ENCODE measurements at places on chromosomes 2 and 18.

- no peak for DNase-seq
These were observed 40.2 kb downstream of the MYOM1 start for GRCh38 chr18:3179430-3180089.

- DNase-seq: no peak
These were observed 165.1 kb upstream of the TPO start for GRCh38 chr2:1248187-1248586.

DNA sequence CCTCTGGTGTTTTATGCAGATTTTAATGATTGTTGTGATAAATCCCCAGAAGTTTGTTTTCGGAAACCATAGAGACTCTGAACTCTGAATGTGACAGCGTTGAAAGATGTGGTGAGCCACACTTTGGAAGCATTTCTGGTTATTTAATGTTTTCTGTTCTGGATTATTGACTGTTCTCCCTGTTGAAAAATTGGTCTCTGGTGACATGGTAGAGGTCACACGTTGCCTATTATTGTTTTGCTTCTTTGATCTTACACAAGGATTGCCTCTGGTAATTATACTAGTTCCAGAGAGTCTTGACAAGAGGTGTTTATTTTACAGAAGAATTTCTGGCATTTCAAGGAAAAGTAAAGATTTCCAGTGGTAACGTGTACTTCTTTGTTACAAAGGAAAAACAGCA, 127.1 kb downstream of the GREB1L start:
- no peak for DNase-seq

DNA sequence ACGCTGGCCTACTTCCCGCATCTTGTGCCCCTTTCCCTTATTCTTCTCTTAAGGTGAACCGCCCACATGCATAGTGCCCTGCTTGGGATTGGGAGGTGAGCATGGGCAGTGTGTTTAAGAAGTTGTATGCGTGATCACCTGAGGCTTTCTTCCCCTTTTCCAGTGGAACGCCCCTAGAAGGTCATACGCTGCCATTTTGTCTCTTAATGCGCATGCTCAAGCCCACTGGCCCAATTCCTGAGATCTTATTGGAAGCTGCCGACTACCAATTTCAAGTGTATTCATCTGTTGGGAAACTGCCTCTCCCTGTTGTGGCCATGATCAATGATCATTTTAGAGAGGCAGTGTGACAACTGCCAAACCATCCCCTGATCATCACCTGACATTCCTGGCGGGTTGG, 3.3 kb upstream of the CETN1 start:
- no peak for DNase-seq

- no peak for DNase-seq
These were observed 27.0 kb downstream of the TFCP2L1 start for GRCh38 chr2:121258051-121258450.

GRCh38 chr2:190121971-190122370, 59.4 kb upstream of the MSTN start:
- DNase-seq: no peak

DNA sequence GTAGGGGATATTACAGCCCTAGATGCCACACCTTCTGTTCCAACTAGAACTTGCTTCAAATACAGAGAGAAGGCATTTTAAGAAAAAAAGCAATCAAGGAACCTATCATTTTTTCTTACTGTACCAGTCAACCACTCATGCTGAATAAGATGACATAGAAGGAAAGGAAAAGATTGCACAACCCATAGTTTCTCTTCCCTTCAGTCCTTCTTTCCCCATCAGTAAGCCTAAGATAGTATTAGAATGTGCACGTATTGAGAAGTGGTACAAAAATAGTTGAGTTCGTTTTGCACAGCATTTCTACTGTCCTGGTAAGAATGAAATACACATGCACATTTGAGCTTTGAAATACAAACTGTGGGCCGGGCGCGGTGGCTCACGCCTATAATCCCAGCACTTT, 27.0 kb upstream of the HK2 start:
- DNase-seq: no peak

- no peak for DNase-seq
These were observed 422.0 kb downstream of the GALR1 start for GRCh38 chr18:77671456-77672167.

GRCh38 chr2:218979846-218980734, 4.9 kb downstream of the FEV start:
- DNase-seq: peak; percentile 49

- no peak for DNase-seq
These were observed 148.0 kb upstream of the SLC14A2 start for GRCh38 chr18:45467293-45467692.

GRCh38 chr2:167592441-167592840, 655.0 kb downstream of the STK39 start:
- DNase-seq: no peak

GRCh38 chr2:30235859-30236535, 4.7 kb downstream of the LBH start:
- DNase-seq: no peak

- no peak for DNase-seq
These were observed 204.4 kb upstream of the RASGRP3 start for GRCh38 chr2:33272001-33272400.

- no peak for DNase-seq
These were observed 14.9 kb upstream of the LCT start for GRCh38 chr2:135851858-135852257.

DNA sequence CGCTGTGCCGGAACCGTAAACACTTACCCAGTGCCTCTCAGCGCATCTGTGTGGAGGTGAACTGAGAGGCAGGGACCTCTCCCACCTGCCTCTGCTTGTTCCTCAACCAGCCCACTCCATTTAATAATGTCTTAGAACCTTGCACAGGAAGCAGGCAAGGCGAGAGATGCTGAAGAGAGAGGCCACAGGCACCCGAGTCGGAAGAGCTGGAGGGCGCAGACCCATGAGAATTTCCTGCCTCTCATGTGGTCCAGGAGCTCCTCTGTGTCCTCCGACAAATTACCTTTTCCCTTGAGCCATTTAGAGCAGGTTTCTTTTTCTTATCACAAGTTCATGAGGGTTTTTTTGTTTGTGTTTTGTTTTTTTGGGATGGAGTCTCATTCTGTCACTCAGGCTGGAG, 4.9 kb upstream of the RFX8 start:
- no peak for DNase-seq

GRCh38 chr18:23981369-23981980, 33.1 kb upstream of the TTC39C start:
- no peak for DNase-seq

- no peak for DNase-seq
These were observed 1.2 kb downstream of the REV1 start for GRCh38 chr2:99488539-99489062.

- DNase-seq: no peak
These were observed 68.7 kb upstream of the STK39 start for GRCh38 chr2:168316073-168316440.

DNA sequence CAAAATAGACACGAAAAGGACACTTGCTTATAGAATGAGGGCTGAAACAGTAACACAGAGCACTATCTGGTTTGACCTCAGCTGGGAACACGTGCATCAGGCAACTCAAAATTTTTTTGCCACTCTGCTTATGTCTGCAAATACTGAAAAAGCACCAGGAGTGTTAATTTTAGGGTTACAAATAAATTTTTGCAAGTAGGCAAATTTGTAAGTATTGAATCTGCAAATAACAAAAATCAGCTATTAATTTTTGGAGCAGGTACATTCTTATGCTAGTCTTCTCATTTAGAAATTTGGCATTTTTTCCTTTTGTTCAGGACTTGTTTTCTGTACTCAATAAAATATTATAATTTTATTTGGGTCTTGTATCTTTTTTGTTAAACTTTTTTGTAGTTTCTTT, 29.7 kb downstream of the DYTN start:
- no peak for DNase-seq

DNA sequence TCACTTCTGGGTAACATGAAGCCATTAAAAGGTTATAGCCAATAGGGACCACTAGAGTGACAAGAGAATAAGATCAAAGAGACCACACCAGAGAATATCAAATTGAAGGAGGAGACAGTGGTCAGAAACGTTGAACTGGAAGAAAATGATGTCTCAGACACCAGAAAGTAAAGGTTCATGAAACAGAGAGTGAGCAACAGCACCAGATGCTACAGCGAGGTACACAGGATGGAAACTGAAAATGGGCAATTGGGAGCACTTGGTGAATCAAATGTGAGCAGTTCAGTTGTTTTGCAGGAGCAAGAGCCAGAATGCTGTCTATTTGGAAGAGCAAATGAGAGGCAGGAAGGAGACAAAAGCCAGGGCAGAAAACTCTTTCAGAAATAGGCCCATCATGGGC, 162.6 kb downstream of the SS18 start:
- DNase-seq: no peak

GRCh38 chr18:31647127-31647753, 37.1 kb downstream of the B4GALT6 start:
- DNase-seq: no peak

GRCh38 chr18:62505669-62506494, 16.9 kb upstream of the ZCCHC2 start:
- DNase-seq: no peak

- DNase-seq: no peak
These were observed 89.3 kb upstream of the TMEM247 start for GRCh38 chr2:46390036-46390435.

GRCh38 chr2:207467716-207468347, 61.9 kb upstream of the CREB1 start:
- DNase-seq: no peak

DNA sequence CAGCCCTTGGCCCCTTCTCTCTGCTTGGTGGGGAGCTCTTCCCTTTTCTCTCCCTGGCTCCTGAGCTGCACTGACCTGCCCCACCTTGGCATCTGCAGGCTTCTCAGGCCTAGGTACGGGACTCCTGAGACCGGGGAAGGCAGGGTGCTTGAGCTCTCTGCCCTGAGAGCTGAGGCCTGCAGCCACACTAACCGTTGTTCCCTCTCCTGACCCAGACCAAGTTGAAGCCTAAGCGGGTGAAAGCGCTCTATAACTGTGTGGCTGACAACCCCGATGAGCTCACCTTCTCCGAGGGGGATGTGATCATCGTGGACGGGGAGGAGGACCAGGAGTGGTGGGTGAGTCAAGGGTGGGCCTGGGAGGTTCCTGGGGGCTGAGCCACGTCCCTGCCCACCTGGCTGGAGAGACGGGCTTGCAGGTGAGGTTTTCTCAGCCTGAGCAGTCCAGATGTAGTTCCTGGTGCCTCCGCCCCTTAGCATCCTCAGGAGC, 22.2 kb downstream of the ITGB1BP1 start:
- no peak for DNase-seq

- no peak for DNase-seq
These were observed 10.6 kb upstream of the SNTG2 start for GRCh38 chr2:939936-940601.
